Activated T-cell treated with anti-CD3 and anti-CD28 coated beads for 48 hours (primary cell): ENCODE measurements at places on chromosomes 2 and 18.
A peak's percentile ranks its signal among the peaks of the same experiment; 100 is the strongest.

DNA sequence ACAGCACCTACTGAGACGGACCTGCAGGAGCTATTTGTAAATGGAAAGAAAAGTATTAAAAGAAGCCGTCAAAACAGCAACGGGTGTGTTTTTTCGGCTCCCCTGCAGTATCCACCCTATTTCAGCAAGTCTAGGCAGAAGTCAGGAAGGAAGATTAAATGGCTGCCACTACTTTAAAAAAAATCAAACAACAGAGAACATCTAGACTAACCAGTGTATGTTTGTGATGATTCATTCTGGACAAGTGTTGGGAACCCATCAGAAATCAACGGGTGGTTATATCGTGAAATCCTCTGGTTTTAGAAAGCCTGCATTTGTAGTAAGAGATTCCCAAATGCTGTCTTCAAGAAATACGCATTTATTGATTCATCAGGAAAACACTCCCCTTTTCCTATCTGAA is 9.0 kb downstream of the PMAIP1 start:
- DNase-seq = no peak

GRCh38 chr18:49798001-49798400 is 15.3 kb downstream of the ACAA2 start:
- no peak for DNase-seq

GRCh38 chr2:168992026-168992425 is 39.1 kb downstream of the ABCB11 start:
- DNase-seq = no peak

DNA sequence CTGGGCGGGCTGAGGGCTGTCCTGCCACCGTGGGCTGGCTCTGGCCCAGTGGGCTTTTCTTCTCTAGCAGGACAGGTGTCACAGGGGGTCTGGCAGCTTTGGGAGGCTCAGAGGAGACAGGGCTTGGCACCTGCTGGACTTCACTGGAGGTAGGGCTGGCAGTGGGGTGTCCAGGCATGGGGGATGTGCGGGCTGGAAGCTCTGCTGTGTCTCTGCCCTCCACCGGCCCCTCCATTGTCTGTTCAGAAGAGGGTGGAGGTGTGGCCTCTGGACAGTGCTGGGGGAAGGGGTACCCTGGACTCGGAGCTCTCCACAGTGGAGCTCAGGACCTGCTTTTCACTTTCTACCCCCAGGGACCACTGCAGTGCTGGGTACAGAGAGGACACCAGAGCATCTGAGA is 9.2 kb downstream of the PTPRN start:
- DNase-seq = no peak

- no peak for DNase-seq
Measured at GRCh38 chr18:49399003-49399402, 61.4 kb downstream of the DYM start.

DNA sequence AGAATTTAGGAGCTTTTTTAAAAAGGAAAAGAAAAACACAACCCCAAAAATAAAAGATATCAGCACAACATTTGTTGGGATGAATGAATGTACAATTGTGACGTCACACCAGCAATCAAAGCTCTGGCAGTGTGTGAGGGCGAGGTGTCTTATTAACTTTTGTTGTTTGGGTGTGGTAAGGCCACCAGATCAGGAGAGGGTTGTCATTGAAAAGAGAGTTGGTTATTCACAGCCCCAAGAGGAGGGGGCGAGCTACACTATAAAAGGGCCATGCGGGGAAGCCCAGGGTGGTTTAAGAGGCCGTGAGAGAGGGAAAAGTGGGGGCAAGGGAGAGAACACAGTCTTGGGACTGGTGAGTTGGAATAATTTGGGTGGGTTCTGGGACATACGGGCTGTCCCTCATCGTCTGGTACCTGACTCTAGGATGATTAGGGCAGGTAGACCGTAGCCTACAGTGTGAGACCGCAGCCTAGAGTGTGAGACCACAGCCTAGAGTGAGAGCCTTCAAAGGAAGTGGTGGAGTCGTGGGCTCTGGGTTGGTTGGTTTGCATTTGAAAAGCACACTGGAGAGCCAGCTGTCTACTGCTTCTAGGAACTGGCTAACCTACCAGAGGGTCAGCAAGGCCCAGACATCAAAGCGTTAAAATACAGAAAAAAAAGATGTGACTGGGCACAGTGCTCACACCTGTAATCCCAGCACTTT is 128.4 kb downstream of the INO80D start:
- DNase-seq = no peak

DNA sequence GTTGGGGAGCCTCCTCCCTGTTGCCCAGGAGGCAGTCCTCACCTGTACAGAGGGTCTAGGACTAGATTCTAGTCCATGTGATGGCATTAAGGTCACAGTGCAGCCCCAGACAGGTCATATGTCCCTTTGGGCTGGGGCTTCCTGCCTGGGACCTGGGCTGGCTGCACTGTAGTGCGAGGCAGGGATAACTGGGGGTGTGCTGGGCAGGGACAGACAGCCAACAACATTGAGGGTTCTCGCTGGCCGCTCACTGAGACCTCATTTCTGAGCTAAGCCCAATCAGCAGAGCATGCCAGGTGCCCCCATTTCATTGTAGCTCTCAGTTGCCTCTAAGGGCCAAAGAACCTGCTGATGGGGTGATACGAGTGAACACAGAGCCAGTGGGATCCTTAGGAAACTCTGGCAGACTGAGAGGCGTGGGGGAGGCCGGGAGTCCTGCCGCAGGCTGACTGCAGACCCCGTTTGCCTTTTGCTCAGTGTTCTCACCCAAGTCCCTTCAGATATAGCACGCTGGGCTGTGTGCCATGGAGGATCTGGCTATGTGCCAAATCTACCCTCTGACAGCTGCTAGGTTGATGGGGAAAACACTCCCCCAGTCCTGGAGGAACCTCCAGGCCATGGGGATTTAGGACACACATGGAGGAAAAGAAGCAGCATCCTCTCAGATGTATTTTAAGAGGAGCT is 51.9 kb downstream of the DYSF start:
- no peak for DNase-seq

- DNase-seq = no peak
Measured at GRCh38 chr2:47062681-47063537, 92.2 kb downstream of the STPG4 start.

GRCh38 chr2:37119157-37119556 is 34.8 kb downstream of the GPATCH11 start:
- DNase-seq = no peak

DNA sequence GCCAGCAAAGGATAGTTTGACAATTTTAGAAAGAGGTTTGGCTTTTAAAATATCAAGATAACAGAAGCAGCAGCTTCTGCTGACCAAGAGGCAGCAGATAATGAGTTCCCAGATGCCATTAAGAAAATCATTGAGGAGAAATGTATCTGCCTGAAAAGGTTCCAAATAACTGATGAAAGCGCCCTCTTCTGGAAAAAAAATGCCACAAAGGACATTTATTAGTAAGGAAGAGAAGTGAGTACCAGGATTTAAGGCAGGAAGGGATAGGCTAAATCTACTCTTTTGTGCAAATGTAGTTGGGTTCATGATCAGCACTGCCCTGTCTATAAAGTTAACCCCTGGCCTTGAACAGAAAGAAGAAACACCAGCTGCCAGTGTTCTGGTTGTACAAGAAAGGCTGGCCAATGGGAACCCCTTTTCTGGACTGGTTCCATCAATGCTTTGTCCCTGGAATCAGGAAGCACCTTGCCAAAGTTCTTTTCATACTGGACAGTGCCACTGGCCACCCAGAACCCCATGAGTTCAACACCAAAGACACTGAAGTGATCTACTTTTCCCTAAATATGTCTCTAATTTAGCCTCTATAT is 40.6 kb downstream of the DHX57 start:
- DNase-seq = no peak

DNA sequence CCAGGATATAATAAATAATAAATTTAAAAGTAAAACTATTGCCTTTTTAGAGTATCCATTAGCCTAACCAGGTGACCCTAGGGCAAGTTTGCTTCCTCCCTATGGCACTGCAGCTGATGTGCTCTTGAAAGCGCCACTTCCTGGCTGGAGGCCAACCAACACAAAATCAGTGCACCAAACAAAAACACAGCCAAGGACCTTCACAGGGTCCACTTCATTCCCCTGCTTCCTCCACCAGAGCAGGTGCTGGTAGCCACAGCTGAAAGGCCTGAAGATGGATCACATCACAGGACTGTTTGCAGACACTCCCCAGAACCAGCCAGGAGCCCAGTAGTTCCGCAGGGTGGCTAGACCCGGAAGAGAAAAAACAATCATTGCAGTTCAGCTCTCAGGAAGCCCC is 108.8 kb downstream of the TWIST2 start:
- DNase-seq = no peak

- DNase-seq = no peak
Measured at GRCh38 chr2:168525020-168525419, 68.9 kb downstream of the CERS6 start.

GRCh38 chr2:20050104-20050645 is 1.3 kb downstream of the LAPTM4A start:
- DNase-seq = no peak

GRCh38 chr2:169946546-169946945 is 119.3 kb downstream of the UBR3 start:
- no peak for DNase-seq

- no peak for DNase-seq
Measured at GRCh38 chr18:36660311-36660710, 168.5 kb downstream of the TPGS2 start.

- peak; percentile 21 for DNase-seq
Measured at GRCh38 chr2:227462462-227462951, 9.4 kb upstream of the AGFG1 start.

- no peak for DNase-seq
Measured at GRCh38 chr2:88764850-88765153, 73.3 kb downstream of the RPIA start.

DNA sequence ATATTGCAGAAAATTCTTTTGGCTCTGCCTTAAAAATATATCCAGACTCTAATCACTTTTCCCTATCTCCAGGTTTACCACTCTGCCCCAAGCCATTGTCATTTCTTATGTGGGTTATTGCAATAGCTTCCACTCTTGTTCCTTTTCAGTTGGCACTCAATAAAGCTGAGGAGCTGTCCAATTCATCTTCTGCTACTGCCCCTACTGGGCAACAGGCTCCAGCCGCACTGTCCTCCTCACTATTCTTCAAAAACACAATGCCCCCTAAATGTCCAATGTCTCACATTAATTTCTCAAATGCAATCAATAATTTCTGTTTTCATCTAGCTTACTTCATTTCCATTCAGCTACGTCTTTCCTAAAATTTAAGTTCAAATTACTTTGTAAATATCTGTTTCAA is 1262.5 kb upstream of the CDH2 start:
- no peak for DNase-seq

DNA sequence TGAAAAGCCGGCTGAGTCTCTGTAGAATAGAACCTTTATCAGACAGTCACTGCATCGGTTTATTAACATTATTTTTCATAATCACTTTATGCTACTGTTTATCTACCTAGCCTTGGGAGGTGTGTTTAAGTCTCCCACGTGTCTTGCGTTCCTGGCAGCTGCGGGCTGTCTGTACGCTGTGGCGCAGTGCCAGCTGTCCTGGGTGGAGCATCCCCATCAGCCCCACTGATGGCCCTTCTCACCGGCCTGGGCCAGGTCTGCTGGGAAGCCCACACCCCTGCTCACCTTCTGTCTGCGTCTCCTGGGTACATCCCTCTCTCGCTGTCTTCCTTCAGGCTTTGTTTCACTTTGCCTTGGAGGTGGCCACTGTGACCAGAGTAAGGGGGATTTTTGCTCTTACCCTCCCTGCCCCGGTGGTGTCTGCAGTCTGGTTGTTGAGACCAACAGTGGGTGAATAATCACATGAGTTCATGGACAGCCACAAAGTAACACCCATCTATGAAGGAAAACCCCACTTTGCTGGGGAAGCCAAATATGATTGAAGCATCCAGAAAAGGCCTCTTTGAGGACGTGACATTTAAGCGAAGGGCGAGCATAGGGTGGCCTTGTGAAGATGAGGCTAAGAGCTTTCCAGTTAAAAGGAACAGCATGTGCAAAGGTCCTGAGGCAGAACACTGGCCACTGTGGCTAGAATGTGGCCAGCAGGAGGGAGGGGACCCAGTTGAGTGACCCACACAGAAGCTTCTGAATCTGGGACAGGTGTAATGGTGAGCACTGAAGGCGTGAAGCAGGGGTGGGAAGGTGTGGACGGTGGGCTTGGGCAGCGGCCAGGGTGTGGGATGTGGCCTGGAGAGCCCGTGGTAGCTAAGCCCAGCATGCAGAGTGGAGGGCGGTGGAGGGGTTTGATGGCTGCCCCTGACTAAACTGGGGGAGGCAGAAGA is 41.7 kb downstream of the RAMP1 start:
- no peak for DNase-seq

- DNase-seq = no peak
Measured at GRCh38 chr2:185833864-185834263, 95.3 kb downstream of the FSIP2 start.

- DNase-seq = no peak
Measured at GRCh38 chr2:49801898-49802450, 647.7 kb upstream of the FSHR start.

DNA sequence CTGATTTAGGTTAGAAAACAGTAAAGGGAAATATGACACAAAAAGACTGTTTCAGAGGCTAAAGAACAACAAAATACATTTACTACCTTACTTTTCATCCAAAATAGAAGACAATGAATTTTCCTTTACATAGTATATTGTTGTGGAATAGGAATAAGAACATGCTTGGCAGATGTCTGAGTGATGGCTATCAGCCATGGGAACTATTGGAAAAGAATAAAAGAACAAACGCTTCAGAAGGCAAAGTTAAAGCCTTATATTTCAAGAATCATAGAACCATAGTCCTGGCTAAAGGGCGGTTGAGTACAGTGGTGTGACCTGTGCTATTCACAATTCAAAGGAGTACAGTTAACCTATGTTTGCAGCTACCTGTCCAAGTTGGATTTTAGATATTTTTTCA is 73.9 kb upstream of the NRXN1 start:
- no peak for DNase-seq

DNA sequence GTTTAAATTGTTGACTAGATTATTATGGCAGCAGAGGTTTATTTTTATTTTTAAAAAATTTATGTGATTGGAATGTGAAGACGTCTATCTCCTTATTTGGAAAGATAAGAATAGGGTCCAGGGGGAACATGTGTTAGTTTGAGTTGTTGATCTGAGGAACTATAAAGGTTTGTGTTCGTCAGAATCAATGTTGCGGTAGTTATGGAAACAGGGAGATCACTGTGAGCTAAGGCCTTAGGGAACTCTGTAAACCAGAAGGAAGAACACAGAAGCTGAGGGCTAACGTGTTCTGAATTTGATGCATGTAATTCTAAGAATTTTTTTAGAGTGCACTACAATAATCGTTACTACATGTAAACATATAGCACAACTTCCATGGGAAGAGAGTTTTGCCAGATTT is 168.5 kb upstream of the ZSWIM2 start:
- no peak for DNase-seq

GRCh38 chr2:217753460-217754200 is 249.2 kb downstream of the TNS1 start:
- no peak for DNase-seq

- no peak for DNase-seq
Measured at GRCh38 chr2:67572721-67573435, 175.7 kb downstream of the ETAA1 start.

- DNase-seq = peak; percentile 71
Measured at GRCh38 chr2:43224131-43224570, 2.3 kb downstream of the ZFP36L2 start.

- DNase-seq = no peak
Measured at GRCh38 chr2:60469536-60470317, 83.7 kb downstream of the BCL11A start.
